ENCODE measurements at places on chromosomes 16 and 17. TPM values are rescaled to one million over a fixed set of nuclear protein-coding genes. Genes with fewer than 3 reads are reported as not detected.

TPSAB1 gene
- total RNA-seq = 4.1 TPM

ODAD4 gene
- 0.54 TPM for total RNA-seq

SEZ6L2 gene
- 1.2 TPM for total RNA-seq

- no peak for DNase-seq
These were observed 19.4 kb downstream of the SLC38A7 start for GRCh38 chr16:58665200-58665599.

DNA sequence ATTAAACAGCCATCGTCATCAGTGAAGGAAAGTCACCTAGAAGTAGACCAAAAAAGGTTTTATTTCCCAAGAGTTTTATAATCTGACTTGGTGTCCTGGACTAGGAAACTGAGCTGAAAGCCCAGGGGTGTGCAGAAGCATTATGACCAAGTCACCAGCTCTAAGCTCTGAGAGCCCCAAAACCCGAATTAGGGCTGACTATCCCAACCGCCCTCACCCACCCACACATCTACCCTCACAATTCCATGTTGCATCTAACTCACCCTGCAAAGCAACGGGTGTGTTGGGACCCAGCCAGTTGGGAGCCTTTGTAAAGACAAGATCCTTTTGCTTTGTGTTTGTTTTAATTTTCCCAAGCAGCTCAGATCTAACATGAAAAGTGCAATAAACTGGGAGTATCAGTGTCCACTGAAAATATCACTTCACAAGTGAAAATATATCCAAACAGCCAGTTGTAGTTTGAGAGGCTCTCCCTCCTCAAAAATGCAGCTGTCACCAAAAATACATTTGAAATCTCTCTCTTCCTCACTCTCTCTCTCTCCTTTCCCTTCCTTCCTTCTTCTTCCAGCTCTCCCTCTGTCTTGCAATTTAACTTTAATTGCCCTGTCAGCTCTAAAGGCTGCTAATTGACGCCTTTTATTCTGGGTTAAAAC is 16.2 kb upstream of the NOG start:
- DNase-seq = no peak

DNA sequence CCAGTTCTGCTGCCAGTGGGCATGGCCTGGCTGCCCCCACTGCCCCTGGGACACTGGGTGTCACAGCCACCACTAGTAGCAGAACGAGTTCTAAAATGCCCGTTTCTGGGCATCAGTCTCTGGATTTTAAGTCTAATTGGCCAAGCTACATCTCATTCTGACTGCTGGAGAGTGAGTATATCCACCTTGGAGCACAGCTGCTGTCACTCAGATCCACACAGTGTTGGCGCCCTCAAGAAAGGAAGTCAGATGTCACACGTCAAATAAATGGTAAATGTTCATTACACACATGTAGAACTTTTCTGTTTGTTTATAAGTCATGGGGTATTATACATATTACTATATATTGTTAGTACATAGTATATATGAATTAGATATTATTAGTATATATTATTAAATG is 19.4 kb downstream of the GNGT2 start:
- no peak for DNase-seq

DNA sequence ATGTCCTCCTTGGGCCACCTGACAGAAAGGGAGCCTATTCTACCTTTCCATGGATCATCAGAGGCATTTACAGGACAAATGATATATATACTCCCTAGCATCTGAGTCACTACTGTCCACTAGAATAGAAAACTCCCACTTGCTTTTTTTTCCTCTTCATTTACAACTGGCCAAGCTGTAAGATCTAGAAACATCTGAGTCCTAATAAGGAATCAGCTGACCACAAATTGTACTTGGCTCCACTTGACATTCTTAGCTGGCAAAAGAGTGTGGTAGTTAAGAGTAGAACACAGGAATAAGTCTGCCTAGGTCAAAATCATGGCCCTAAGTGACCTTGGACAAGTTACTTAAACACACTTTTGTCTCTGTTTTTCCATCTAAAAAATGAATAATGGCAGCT is 5.2 kb downstream of the RUSF1 start:
- DNase-seq = no peak

- no peak for DNase-seq
These were observed 402.3 kb upstream of the ASIC2 start for GRCh38 chr17:33695431-33695830.

DNA sequence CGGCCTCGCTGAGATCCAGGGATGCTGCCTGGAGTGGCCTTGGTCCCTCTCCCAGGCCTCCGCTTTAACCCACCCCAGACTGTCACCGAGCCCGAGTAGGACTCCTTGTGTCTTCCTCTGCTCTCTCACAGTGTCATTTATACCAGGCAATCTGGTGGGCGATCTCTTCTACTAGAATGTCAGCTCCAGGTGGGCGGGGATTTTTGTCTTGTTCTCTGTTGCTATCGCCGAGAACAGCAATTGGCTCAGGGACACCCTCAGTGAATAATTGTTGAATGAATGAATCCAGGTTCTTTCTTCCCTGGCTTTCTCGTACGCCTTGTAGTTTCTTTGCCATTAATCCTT is 591 bp downstream of the DHX38 start:
- DNase-seq = no peak

- DNase-seq = no peak
These were observed 4.9 kb upstream of the ATP6V0C start for GRCh38 chr16:2508722-2509400.

GRCh38 chr16:54945063-54945462 is 14.4 kb downstream of the IRX5 start:
- no peak for DNase-seq

DNA sequence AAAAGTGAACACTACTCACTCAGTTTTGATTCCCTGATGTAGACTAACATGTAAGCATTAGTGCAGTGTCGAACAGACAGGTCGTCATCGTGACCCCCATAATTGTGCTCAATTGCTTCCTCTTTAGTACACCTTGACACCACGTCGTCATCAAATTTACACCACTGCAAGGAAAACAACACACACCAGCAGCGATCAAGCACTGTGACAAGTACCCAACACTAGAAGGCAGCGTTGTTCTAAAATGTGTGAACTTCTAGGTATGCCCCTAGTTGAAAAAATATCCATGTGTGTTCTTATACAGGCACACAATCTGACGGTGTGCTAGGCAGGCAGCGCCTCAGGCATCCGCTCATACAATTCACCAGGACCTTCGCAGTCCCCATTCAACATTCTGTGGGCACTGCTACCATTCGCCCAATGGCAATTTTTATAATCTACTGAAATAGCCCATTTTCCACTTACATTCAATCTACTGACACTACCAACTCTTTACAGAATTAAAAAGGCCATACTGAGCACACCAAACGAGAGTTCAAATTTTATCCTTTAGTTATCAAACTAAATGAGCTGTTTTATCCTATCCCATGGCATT is 23.1 kb downstream of the LITAFD start:
- no peak for DNase-seq

- DNase-seq = no peak
These were observed 3.4 kb upstream of the HP start for GRCh38 chr16:72050769-72051464.

GRCh38 chr17:32596628-32597027 is 109.8 kb downstream of the CDK5R1 start:
- no peak for DNase-seq

DNA sequence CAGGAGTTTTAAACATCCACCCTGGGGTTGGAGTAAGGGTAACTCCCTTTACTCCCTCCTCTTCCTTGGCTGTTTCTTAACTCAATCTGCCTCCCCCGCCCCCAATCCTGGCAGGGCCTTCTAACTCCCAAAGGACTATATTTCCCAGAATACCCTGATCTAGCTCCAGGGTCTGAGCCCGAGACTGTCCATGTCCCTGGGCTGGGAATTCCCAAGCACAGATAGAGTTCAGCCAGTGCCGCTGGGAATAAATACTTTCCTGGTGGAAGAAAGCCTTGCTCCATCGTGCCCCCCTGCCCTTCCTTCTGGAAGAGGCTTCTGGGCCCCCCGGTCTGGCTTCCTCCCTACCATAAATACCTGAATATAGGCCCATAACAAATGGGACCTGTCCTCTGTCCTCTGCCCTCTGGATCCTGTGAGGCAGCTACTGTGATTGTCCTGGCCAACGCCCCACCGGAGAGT is 10.2 kb downstream of the BAHCC1 start:
- DNase-seq = no peak

GRCh38 chr16:66849549-66849948 is 5.3 kb downstream of the CA7 start:
- DNase-seq = no peak
